ENCODE measurements at places on chromosomes 5 and 9.

DNA sequence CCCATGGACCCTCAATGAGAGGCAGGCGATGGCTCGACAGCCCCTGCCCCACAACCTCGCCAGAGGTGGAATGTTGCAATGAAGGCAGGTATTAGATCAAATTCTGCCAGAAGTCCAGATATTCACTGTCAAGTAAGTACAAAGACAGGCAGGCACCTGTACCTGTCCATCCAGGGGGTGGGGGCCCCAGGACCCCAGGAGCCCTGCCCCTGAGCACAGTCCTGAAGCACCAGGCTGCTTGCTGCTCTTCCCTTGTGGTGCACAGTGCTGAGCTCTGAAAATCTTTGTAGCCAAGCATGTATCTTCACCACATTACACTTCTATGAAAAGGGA lies 26.2 kb upstream of the HMCN2 start:
- DNase-seq: no peak

- DNase-seq: no peak
Observed at GRCh38 chr5:179916523-179916922, 8.8 kb upstream of the TBC1D9B start.

GRCh38 chr5:68071736-68072135 lies 143.8 kb upstream of the PIK3R1 start:
- no peak for DNase-seq

DNA sequence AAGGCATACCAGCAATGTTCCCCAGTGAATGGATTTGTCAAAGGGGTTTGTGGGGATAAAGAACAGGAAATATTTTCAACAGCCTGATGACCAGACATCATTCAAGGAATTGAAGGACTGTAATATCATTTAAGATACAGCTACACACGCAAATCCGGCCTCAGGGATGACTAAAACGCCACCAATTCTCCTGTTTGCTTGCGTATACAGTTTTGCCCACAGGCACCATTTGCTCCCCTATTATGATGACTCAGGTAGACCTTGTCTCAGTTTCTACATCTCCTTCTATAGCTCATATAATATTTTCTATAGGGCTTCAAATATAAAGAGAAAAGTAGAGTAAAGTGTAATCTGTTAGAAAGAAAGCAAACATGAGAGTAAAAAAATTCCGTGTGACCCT lies 29.7 kb upstream of the ITGA1 start:
- DNase-seq: no peak

DNA sequence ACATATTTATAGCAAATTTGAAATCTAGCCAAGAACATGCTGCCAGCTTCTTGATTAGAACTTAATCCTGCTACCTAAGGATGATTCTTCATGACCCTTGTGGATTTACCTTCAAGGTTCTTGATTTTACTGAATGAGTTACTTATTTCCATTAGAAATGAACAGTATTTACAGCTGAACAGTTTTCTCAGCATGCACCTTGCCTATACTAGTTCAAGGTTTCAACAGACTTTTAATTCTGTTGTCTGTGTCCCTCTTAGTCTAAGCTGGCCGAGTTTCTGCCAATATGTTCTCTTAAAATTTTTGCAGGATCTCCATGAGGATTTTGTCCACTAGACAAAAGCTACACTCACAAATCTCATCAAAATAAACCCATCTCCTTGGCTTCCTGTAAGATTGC lies 188.8 kb upstream of the ST8SIA4 start:
- no peak for DNase-seq

GRCh38 chr5:145991044-145991575 lies 54.7 kb downstream of the SH3RF2 start:
- DNase-seq: no peak

DNA sequence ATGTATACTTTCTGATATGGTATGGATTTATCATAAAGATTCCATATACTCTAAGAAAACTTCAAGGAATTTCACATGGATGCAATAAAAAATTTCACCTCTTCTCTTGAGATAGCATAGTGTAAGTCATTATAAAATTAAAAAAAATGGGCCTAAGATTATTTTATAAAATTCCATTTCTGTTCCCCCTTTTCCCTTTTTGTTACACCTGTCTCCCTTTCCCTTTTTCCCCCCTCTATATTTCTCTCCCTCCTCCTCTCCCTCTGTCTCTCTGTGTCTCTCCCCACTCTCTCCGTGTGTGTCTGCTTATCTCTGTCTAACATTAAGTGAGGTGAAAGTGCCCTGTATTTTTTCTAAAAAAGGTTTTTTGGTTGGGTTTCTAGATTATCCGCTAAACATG lies 180.2 kb downstream of the NIPBL start:
- DNase-seq: no peak

DNA sequence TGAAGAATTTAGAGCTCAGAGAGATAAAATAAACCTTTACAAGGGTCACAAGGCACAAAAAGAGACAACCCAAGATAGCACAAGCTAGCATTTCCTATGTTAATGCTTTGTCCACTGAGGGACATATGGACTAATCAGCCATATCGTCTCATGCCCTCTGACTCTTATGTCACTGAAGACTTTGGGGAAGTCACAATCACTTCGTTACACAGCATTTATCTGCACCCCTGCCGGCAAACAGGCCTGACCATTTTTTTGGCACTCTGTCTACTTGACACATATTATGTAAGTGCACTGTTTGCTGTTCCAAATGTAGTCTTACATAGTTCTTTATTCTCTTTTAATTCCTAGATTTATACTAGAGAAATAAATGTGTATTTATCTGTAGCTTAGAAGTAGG lies 13.9 kb upstream of the BNC2 start:
- DNase-seq: no peak

GRCh38 chr9:85453850-85454249 lies 287.9 kb downstream of the AGTPBP1 start:
- DNase-seq: no peak

GRCh38 chr9:95993337-95993736 lies 117.8 kb downstream of the ERCC6L2 start:
- no peak for DNase-seq

All from ecto neural progenitor cell (in vitro differentiated cells).